ENCODE measurements at places on chromosomes 5 and 9. TPM values are rescaled to one million over a fixed set of nuclear protein-coding genes. Genes with fewer than 3 reads are reported as not detected.

The CBY3 gene
- 0.28 TPM for polyA plus RNA-seq

The NR4A3 gene
- polyA plus RNA-seq = 0.46 TPM

The HCN1 gene
- 0.04 TPM for polyA plus RNA-seq

DNA sequence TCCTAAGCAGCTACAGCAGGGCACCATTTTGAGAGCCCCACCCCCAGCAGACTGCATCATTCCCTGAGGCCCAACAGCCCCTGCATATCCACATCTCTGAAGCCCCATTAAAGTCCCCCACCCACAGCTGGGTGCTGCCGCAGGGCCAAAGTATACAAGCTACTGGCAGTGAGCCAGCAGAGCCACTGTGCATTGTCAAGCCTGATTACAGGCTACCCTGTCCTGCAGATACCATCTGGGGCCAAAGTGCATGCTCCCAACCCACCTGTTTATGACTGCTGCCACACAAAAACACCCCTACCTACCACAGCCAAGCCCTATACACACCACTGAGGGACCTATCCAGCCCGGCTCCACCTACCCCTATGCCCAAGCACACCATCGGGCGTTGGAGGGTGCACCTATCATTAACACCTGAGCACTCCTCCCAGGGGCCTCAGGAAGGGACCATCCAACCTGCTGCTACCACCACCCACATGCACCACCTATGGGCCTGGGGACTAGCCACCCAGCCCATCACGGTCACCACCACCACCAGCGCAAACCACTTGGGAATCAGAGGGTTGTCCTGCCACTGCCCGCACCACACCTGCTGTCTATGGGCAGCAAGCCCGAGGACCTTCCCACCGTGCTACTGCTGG, 105.0 kb downstream of the PLPP1 start:
- DNase-seq = no peak

GRCh38 chr5:4571248-4571948, 568.7 kb upstream of the ADAMTS16 start:
- no peak for DNase-seq

GRCh38 chr9:93149361-93149760, 15.3 kb upstream of the NINJ1 start:
- no peak for DNase-seq

DNA sequence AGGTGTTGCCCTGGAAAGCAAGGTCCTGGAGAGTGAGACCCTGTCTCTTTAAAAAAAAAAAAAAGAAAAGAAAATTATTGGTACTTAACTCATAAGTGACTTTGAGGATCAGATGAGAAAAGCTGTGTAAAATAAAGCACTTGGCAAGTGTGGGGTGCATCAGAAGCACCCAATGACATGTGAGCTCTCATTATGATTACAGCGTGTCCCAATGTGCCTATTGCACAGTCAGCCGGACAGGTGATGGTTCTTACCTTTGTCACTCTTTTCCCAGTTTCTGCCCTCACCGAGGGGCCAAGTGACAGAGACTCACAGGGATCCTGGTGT, 40.4 kb upstream of the IL17B start:
- DNase-seq = no peak

Data from right renal cortex interstitium (tissue), 3 donors.